ENCODE measurements at places on chromosomes 11 and 22. TPM values are rescaled to one million over a fixed set of nuclear protein-coding genes. Genes with fewer than 3 reads are reported as not detected.

- no peaks in the 10 kb centered on the region for H3K27me3 ChIP-seq
- no peaks in the 10 kb centered on the region for H3K4me1 ChIP-seq
- H3K27ac ChIP-seq = no peak overlapping the region
- DNase-seq = no peak
These were observed 51.9 kb upstream of the WT1 start for GRCh38 chr11:32487270-32487669.

Gene CTTN
- 57.0 TPM for total RNA-seq

Gene DDX25
- not detected for total RNA-seq

DNA sequence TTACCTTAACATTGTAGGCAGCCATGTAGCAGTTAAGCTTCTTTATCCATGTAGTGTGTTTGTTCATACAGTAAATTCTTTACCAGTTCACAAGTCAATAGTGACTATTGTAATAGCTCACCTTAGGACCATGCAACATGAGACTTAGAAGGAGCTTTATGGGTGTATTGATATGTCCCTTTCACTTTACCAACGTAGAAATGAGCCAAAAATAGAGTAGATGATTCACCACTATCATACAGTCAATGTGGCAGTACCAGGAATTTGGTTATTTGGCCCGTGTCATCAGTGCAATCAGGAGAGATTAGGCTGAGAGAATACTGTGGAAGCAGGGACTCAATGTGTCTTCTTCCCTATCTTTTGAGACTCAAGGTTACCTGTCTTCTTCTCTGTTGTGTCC lies 4.7 kb downstream of the ZDHHC13 start:
- H3K27me3 ChIP-seq = no peaks in the 10 kb centered on the region
- no peak overlapping the region for H3K27ac ChIP-seq
- H3K4me1 ChIP-seq = peaks cover 46% of the 10 kb centered on the region
- no peak overlapping the region for H3K4me3 ChIP-seq
- peaks cover 37% of the 10 kb centered on the region for H3K36me3 ChIP-seq
- DNase-seq = no peak

Gene SMIM35
- total RNA-seq = 0.28 TPM

- H3K27ac ChIP-seq = no peak overlapping the region
- H3K4me3 ChIP-seq = no peak overlapping the region
- no peaks in the 10 kb centered on the region for H3K27me3 ChIP-seq
- no peaks in the 10 kb centered on the region for H3K4me1 ChIP-seq
- no peak for DNase-seq
These were observed 335.8 kb upstream of the DDI1 start for GRCh38 chr11:103700622-103701021.

GRCh38 chr11:11701070-11701469 lies 79.3 kb upstream of the GALNT18 start:
- H3K36me3 ChIP-seq = no peaks in the 10 kb centered on the region
- no peak overlapping the region for H3K4me3 ChIP-seq
- H3K27me3 ChIP-seq = peaks cover 6% of the 10 kb centered on the region
- no peaks in the 10 kb centered on the region for H3K4me1 ChIP-seq
- H3K27ac ChIP-seq = no peak overlapping the region

GRCh38 chr11:91163619-91164451 lies 941.0 kb upstream of the CHORDC1 start:
- no peak overlapping the region for H3K27ac ChIP-seq
- DNase-seq = no peak
- no peak overlapping the region for H3K4me3 ChIP-seq
- no peaks in the 10 kb centered on the region for H3K36me3 ChIP-seq
- no peaks in the 10 kb centered on the region for H3K4me1 ChIP-seq
- no peaks in the 10 kb centered on the region for H3K27me3 ChIP-seq

- peaks cover 30% of the 10 kb centered on the region for H3K4me1 ChIP-seq
- peaks cover 1% of the 10 kb centered on the region for H3K36me3 ChIP-seq
- H3K4me3 ChIP-seq = peak overlapping the region; percentile 86
- peak; percentile 90 for DNase-seq
- H3K27me3 ChIP-seq = no peaks in the 10 kb centered on the region
- H3K27ac ChIP-seq = peak overlapping the region; percentile 81
These were observed 769 bp downstream of the MAFF start for GRCh38 chr22:38202437-38203089.

DNA sequence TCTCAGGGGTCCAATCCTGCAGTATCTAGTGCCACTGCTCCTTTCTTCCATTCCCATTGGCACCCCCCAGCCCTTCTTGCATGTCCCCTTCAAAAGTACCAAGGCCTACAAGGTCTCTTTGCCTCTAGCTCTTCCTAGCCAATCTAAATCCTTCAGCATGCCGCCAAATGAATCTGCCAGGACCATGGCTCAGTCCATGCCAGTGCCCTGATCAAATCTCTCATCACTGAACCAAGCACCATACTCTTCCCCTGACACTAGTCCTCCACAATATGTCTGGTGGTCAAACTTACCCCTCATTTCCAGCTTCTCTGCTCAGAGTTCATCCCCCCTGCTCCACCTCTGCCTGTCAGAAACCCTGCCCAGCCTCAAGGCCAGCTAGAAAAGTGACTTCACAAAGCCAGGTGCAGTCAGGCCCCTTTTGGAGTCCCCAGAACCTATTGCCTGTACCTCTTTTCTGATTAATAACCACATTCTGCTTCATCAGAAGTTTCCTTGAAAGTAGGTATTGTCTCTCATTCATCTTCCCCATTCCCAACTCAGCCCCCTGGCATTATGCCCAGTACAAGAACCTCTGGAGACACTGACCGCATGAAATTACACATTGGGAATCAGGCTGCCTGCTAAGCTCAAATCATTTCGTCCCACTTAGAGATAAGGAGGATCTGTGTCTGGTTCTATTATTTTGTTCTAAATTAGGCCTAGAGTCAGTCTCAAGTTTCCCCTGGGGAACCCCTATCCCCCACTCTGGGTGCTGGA lies 11.4 kb downstream of the FEN1 start:
- H3K36me3 ChIP-seq = peaks cover 76% of the 10 kb centered on the region
- DNase-seq = no peak
- no peaks in the 10 kb centered on the region for H3K27me3 ChIP-seq
- peaks cover 7% of the 10 kb centered on the region for H3K4me1 ChIP-seq
- no peak overlapping the region for H3K4me3 ChIP-seq

DNA sequence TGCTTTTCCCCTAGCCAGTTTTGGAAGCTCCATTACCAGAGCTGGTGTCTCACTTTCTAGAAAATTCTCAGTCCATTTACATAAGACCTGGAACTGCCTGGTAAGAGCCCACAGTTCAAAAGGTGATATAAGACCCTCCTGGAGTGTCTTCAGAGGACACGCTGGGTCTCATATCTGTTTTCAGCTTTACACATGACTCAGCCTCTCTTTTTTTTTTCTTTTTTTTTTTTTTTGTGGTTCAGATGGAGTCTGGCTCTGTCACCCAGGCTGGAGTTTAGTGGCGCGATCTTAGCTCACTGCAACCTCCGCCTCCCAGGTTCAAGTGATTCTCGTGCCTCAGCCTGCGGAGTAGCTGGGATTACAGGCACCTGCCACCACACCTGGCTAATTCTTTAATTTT lies 30.7 kb downstream of the WEE1 start:
- H3K27ac ChIP-seq = no peak overlapping the region
- no peak overlapping the region for H3K4me3 ChIP-seq
- no peak for DNase-seq

GRCh38 chr11:59771605-59772004 lies 16.4 kb downstream of the STX3 start:
- DNase-seq = no peak
- H3K27me3 ChIP-seq = no peaks in the 10 kb centered on the region
- H3K4me3 ChIP-seq = peak overlapping the region; percentile 40
- H3K36me3 ChIP-seq = peaks cover 14% of the 10 kb centered on the region
- peaks cover 33% of the 10 kb centered on the region for H3K4me1 ChIP-seq

DNA sequence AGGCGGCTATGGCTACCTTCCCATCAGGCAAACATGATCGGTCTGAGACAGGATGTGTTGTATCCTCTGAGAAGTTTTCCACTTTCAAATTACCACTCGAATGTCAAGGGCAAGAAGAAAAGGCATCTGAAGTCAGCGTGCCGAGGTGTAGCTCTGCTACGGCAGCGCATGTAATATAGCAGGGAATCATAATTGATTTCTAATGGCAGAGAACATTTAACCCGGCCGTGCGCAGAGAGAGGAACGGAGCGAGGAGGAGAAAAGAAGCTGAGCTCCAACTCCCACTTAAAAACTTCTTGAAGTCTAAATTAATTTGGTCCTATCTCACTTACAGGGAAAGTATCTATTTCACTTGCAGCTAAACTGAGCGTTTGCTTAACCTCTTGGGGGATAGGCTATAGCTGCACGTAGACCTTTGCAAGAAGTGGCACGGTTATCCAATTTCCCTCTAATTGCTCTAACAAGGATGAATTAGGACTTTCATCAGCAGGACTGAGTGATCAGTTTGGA lies 137.3 kb upstream of the KIRREL3 start:
- H3K4me3 ChIP-seq = no peak overlapping the region
- H3K27me3 ChIP-seq = no peaks in the 10 kb centered on the region

DNA sequence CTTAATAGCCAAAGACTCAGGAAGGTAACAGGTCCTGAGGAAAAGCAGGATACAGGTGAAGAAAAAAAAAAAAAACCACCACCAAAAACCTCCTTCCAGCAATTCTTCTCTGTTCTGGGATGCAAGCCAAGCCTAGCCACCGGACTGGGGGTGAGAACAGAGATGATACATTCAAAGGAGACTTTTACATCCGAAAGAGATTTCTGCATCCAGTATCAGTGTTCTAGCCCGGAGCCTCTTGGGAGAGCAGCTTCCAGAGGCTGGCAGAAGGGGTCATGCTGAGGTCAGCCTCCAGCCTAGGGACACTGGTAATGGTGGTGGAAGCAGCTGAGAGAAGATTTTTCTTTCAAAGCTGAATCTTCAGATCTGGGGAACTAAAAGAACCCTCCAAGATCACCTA lies 76.2 kb downstream of the KCNC1 start:
- no peaks in the 10 kb centered on the region for H3K4me1 ChIP-seq
- no peaks in the 10 kb centered on the region for H3K36me3 ChIP-seq
- no peaks in the 10 kb centered on the region for H3K27me3 ChIP-seq
- DNase-seq = no peak

- no peak overlapping the region for H3K27ac ChIP-seq
- no peak for DNase-seq
- H3K4me3 ChIP-seq = no peak overlapping the region
These were observed 70.8 kb downstream of the WNT7B start for GRCh38 chr22:45905924-45906865.

- no peaks in the 10 kb centered on the region for H3K27me3 ChIP-seq
- peaks cover 36% of the 10 kb centered on the region for H3K4me1 ChIP-seq
- DNase-seq = peak; percentile 85
- H3K27ac ChIP-seq = peak overlapping the region; percentile 88
These were observed 18.5 kb upstream of the FEZ1 start for GRCh38 chr11:125514336-125515101.

DNA sequence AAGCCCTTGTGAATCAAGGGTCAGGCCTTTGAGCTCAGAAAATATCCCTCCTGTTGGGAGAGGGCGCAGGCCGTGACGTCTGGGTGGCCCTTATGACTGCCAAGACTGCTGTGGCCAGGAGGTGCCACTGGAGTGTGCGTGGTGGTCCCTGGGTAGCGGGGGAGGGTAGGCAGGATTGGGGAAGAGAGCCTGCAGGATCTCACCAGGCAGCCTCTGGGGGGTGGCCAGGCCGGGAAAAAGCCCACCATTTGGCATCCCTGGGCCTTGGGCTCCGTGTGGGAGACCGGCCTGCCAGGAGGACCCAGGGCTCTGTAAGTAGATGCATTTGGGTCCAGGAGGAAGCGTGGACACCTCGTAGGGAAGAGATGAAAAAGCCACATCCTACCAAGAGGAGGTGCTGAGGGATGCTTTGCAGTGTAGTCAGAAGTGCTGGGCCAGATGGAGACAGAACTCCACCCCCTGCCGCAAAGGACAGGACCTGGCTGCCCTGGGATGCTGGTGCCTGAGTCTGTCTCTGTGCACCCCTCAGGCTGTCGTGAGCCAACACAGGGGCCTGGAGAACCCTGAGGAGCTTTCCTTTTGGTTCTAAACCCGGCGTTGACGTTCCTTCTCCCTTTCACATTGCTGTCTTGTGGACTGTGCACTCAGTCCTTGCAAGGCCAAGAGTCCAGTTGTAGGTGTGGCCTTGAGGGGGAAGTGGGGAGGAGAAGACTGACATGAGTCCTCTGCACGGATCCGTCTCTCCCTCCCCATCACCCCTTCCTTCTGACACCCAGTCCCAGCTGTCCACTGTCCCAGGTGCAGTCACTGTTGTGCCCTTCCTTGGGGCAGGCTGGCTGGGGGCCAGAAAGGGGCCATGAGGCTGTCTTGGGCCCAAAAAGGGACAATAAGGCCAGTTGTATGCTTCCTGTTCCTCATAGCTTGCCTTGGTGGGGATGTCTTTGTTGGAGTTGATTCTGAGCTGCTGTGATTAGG lies 12.7 kb upstream of the MIEF1 start:
- no peak overlapping the region for H3K27ac ChIP-seq
- H3K36me3 ChIP-seq = no peaks in the 10 kb centered on the region
- DNase-seq = no peak
- H3K27me3 ChIP-seq = no peaks in the 10 kb centered on the region
- H3K4me3 ChIP-seq = no peak overlapping the region
- H3K4me1 ChIP-seq = peaks cover 10% of the 10 kb centered on the region

GRCh38 chr11:115665958-115666357 lies 161.7 kb upstream of the CADM1 start:
- no peaks in the 10 kb centered on the region for H3K4me1 ChIP-seq
- no peak overlapping the region for H3K4me3 ChIP-seq
- H3K27me3 ChIP-seq = peaks cover 3% of the 10 kb centered on the region
- DNase-seq = no peak
- no peak overlapping the region for H3K27ac ChIP-seq

GRCh38 chr11:66408488-66409214 lies 12.2 kb upstream of the NPAS4 start:
- peak overlapping the region; percentile 88 for H3K4me3 ChIP-seq
- peak overlapping the region; percentile 74 for H3K27ac ChIP-seq
- DNase-seq = peak; percentile 98
- H3K4me1 ChIP-seq = peaks cover 8% of the 10 kb centered on the region

- H3K27ac ChIP-seq = peak overlapping the region; percentile 93
- peak overlapping the region; percentile 97 for H3K4me3 ChIP-seq
- peaks cover 35% of the 10 kb centered on the region for H3K4me1 ChIP-seq
- no peaks in the 10 kb centered on the region for H3K27me3 ChIP-seq
- peaks cover 19% of the 10 kb centered on the region for H3K36me3 ChIP-seq
- peak; percentile 77 for DNase-seq
These were observed 857 bp downstream of the ARCN1 start for GRCh38 chr11:118572981-118573550.

GRCh38 chr22:44387486-44387885 lies 74.7 kb upstream of the SHISAL1 start:
- no peaks in the 10 kb centered on the region for H3K4me1 ChIP-seq
- no peaks in the 10 kb centered on the region for H3K36me3 ChIP-seq
- H3K4me3 ChIP-seq = no peak overlapping the region
- H3K27ac ChIP-seq = no peak overlapping the region

GRCh38 chr11:91906871-91907624 lies 317.6 kb upstream of the FAT3 start:
- DNase-seq = no peak
- no peaks in the 10 kb centered on the region for H3K36me3 ChIP-seq
- H3K27me3 ChIP-seq = no peaks in the 10 kb centered on the region
- H3K27ac ChIP-seq = no peak overlapping the region

- no peak overlapping the region for H3K27ac ChIP-seq
- no peaks in the 10 kb centered on the region for H3K27me3 ChIP-seq
- H3K4me1 ChIP-seq = no peaks in the 10 kb centered on the region
- no peaks in the 10 kb centered on the region for H3K36me3 ChIP-seq
These were observed 32.2 kb upstream of the GRIA4 start for GRCh38 chr11:105577641-105578040.

GRCh38 chr22:44661659-44662569 lies 40.1 kb upstream of the PRR5 start:
- peak overlapping the region; percentile 27 for H3K27ac ChIP-seq
- H3K36me3 ChIP-seq = no peaks in the 10 kb centered on the region
- peaks cover 2% of the 10 kb centered on the region for H3K27me3 ChIP-seq
